Stimulated activated CD8-positive, alpha-beta memory T cell treated with anti-CD3 and anti-CD28 coated beads, Interleukin-7, amount 100 ng/mL, for 1 hour (primary cell): ENCODE measurements at places on chromosomes 7 and 10.
A peak's percentile ranks its signal among the peaks of the same experiment; 100 is the strongest.

GRCh38 chr7:43686991-43687390 lies 42.3 kb downstream of the COA1 start:
- no peak for DNase-seq

- DNase-seq = no peak
These were observed 11.9 kb downstream of the ANKRD26 start for GRCh38 chr10:27088119-27089044.

- DNase-seq = no peak
These were observed 2.3 kb downstream of the DNMBP start for GRCh38 chr10:100007231-100008141.

- peak; percentile 54 for DNase-seq
These were observed at the start of gene MYO1G for GRCh38 chr7:44978511-44979366. TSS of gene MYO1G (minus strand) at chr7:44979015. CDS start at chr7:44978961, 54 bp downstream.

DNA sequence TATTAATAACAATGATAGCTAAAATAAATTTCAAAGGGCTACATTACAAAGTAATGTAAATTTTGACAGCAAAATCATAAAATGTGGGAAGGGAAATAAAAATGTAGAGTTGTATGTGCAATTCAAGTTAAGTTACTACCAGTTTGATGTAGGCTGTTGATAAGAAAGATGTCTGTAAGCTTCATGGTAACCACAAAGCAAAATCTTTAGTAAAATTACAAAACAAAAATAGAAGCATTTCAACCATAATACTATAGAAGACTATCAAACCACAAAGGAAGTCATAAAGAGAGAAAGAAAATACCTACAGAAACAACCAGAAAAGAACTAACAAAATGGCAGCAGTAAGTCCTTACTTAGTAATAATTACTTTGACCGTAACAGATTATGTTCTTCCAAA lies 99.1 kb downstream of the C7orf25 start:
- no peak for DNase-seq

DNA sequence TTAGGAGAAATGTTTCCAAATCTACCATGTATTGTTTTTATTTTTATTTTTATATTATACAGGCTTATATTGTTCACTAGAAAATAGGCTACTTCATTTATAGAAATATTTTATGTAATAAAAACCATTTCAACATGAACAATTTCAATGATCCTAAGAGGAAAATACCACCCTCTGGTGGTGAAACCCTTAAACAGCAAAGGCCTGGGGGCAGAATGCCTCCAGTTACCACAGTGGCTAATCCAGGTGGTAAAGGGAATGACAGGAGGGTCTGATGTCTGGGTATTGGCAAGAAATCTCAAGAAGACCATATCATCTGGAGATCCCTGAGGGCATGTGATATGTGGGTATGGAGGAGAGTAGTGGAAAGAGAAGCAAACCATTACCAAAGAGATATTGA lies 19.3 kb downstream of the MACC1 start:
- no peak for DNase-seq

DNA sequence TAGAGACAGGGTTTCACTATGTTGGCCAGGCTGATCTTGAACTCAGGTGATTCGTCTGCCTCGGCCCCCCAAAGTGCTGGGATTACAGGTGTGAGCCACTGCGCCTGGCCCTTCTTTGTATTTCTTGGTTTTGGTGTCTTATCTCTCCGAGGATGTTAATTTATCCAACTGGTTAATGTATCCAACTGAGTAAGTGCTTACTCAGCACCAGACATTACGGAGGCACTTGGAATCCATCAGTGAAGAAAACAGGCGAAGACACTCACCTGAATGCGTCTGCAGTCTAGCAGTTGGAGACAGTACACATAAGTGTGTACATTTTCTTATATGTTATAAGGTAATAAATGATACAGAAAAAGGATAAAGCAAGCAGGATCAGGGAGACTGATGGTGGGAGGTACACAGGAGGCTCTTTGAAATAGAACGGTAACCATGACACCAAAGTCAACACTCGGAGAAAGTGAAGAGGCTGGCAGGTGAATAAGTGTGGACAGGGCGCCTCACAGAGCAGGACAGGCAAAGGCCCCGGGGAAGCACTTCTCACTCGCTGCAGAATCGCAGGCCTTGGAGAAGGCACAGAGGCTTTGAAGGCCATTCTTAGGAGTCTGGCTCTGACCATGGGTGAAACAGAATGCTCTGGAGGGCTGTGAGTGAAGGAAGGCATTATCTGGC lies 73.1 kb downstream of the LANCL2 start:
- no peak for DNase-seq

- no peak for DNase-seq
These were observed 119.5 kb upstream of the KLF6 start for GRCh38 chr10:3904419-3904960.

GRCh38 chr10:88318803-88319202 lies 264.3 kb downstream of the RNLS start:
- no peak for DNase-seq

DNA sequence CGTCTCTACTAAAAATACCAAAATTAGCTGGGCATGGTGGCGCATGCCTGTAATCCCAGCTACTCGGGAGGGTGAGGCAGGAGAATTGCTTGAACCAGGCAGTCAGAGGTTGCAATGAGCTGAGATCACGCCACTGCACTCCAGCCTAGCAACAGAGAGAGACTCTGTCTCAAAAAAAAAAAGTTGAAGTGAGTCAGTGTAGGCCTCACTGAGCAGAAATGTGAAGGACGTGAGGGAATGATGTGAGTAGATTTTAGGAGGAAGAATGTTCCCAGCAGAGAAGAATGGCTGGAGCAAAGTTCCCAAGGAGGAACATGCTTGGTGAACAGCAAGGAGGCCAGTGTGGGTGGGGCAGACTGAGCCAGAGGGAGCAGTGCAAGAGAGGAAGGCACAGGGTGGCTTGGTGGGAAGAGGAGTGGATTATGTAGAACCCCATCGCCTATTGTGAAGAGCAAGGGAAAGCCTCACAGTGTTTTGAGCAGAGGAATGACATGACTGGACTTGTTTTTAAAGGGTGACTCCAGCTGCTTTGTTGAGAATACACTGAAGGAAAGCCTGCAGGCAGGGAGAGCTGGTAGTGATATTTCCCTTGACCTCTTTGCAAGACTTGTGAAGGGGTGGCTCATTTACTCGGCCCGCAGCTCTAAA lies 708.7 kb downstream of the SUGCT start:
- no peak for DNase-seq

DNA sequence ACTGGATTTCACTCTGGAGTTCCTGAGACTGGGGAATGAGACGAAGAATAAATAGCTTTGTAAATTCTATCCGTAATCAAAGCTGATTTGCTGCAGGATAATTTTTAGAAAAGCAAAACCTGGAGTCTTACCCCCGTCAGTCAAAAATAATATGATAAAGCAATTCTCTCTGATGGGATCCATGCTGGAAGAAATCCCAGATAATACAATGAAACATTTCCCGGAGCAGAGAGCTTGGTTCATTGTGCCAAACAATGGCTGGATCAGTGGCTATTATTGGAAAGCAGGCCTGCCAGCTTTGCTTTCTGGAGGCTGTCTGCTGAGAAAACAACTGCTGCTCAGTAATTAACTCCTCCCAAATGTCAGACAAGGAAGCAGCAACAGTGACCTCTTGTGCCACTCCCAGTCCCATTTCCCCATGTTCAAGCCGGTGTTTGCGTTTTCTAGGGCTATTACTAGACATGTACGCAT lies 609.4 kb upstream of the PCDH15 start:
- no peak for DNase-seq

DNA sequence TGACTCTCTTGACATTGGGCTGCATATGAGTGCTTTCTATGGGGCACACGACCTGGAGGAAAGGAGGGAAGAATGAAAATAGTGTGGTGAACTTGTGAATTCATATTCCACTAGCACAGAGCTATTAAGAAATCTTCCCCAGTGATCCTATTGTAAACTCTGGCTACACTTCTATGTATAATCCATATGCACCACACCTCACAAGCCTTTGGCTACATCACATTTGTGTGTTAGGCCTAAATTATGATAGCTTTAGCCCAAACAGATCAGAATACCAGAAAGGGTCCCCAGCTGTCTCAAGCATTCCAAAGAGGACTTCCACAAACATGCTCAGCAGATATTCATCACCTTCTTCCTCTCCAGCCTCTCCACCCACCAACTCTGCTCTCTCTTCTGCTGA lies 9.7 kb upstream of the IFIT1B start:
- DNase-seq = no peak

GRCh38 chr10:49752584-49752983 lies 9.5 kb downstream of the OGDHL start:
- no peak for DNase-seq

- DNase-seq = no peak
These were observed 92.2 kb upstream of the DDC start for GRCh38 chr7:50657341-50657873.

GRCh38 chr7:150838965-150839650 lies 13.2 kb upstream of the AOC1 start:
- DNase-seq = no peak

DNA sequence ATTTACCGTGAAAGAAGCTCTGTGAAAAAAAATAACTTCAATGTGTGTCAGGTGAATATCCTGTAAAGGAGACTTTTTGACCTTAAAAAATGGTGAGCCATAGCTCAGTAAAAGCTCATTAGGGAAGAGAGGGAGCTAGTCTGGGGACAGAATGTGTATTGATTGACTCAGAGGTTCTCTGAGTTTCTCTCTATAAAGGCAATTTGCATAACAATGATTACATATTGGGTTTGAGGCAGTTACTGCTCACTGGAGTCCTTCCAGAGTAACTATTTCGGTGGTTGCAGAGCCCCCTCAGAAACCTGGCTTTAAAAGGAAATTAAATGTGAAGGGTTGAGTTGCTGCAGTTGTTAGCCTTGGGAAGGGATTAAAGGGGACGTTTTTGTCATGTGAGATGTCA lies 181.6 kb downstream of the GALNT17 start:
- DNase-seq = no peak

GRCh38 chr10:82497439-82497838 lies 622.4 kb downstream of the NRG3 start:
- no peak for DNase-seq

DNA sequence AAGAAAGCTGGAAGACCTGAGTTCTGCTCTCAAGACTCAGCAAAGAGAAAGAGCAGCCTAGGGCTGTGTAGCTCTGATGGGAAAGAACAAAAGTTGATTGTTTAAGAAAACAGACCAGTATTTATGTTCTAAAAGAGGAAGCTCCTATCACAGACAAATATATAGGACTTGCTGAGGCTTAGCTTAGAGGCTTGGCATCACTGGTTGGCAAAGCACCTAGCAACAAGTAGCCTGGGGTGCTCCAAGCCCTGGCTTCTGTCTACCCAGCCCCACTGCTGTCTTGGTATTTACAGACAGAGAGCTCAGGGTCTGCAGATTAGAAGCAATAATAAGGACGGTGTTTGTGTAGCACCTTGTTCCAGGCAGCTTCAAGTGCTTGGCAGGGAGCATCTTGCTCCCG lies 36.9 kb upstream of the CCDC3 start:
- DNase-seq = no peak

DNA sequence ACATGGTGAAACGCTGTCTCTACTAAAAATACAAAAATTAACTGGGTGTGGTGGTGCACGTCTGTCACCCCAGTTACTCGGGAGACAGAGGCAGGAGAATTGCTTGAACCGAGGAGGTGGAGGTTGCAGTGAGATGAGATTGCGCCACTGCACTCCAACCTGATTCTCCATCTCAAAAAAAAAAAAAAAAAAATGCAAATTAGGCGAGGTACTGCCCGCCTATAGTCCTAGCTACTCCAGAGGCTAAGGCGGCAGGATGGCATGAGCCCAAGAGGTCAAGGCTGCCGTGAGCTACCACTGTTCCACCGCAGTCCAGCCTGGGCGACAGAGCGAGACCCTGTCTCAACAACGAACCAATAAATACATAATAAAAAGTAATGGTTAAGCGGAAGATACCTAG lies 1.1 kb upstream of the EIF4H start:
- no peak for DNase-seq

DNA sequence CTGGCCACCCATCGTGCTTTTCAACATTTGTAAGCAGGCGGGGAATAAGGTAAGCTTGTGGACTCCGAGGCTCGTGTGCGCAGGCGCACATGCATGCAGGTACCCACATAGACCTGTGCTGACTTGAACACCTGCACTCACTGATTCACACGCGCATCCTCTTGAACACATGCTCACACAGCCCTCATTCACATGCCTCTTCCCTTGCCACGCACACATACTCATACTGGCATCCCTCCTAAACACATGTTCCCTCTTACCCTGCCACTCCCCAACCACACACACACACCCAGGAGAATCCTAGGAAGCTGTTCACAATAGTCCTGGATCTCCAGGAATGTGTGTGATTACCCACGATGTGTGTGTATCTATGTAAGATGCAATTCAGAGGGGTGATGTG lies 44.1 kb upstream of the LBX1 start:
- no peak for DNase-seq

- DNase-seq = no peak
These were observed 6.9 kb downstream of the KMT2E start for GRCh38 chr7:105020926-105021325.

DNA sequence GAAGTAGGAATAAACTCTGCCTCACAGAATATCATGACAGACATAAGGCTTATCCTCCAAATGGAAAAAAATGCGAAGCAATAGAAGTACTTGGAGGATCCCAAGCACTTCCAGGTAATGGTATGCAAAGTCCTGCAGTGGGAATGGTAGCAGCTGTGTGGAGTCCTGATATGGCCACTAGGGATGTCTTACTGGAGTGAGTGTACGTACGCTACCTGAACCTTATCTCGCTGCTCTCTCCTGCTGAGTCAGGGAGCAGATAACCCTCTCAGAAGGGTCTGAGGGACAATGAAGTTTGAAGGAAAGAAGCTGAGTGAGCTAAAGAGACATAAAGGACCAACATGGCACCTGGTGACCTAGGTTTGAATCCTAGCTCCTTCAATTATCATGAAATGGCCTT lies 42.2 kb downstream of the CH25H start:
- DNase-seq = no peak

GRCh38 chr7:149862156-149862555 lies 11.6 kb upstream of the ATP6V0E2 start:
- DNase-seq = no peak

DNA sequence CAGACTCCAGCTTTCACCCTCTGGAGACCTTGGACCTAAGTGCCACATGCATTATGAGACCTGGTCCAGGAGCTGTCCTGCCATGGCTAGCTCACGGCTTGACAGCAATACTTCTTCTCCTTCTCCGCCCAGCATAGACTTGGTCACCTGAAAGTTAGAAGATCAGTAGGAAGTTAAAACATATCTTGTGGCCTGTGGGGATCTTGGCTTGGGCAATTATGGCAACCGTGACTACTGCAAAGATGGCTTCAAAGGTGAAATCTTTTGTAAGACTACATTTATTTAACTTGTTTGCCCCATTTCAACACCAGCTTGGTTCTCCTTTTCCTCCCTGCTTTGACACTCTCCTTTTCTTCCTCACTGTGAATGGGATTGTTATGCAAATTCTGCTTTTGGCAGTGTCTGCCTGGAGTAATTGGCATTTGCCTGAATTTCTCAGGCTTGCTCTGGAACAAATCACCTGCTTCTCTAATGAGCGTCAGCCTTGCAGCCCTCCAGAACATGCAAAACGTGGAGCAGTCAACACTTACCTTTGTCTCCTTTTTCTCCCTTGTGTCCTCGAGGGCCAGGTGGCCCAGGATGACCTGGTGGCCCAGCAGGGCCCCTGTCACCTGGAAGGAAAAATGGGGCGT lies 53.4 kb downstream of the COL17A1 start:
- no peak for DNase-seq

GRCh38 chr10:104345941-104346340 lies 7.7 kb upstream of the ITPRIP start:
- DNase-seq = no peak
